Fibroblast of skin of abdomen (primary cell): ENCODE measurements at places on chromosomes 16 and 17.

DNA sequence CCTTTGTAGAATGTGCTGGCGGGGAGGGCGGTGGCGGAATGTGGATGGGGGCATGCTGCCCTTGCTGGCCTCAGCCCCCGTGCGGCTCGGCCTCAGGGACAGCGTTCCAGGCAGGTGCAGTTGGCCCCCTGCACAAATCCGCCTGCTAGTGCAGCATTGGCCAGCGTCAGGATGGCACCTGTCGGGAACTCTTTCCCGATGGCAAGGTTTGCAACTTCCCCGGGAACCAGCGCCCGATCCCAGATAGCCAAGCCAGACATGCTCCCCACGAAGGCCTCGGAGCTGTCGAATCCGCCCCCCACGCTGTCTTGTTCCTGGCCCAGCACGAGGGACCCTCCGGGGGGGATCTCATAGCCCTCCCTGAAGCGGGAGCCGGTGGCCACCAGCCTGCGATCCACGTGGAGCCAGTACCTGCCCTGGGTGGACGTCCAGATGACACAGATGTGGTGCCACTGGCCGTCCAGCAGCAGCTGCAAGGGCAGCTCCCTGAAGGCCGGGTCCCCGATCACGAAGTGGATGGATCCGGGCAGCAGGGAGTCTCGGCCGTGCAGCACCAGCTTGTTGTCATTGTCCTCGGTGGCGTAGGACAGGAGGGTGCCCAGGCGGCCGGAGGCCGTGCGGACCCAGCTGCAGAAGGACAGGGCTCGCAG, 2.8 kb downstream of the PTX4 start:
- DNase-seq = no peak

DNA sequence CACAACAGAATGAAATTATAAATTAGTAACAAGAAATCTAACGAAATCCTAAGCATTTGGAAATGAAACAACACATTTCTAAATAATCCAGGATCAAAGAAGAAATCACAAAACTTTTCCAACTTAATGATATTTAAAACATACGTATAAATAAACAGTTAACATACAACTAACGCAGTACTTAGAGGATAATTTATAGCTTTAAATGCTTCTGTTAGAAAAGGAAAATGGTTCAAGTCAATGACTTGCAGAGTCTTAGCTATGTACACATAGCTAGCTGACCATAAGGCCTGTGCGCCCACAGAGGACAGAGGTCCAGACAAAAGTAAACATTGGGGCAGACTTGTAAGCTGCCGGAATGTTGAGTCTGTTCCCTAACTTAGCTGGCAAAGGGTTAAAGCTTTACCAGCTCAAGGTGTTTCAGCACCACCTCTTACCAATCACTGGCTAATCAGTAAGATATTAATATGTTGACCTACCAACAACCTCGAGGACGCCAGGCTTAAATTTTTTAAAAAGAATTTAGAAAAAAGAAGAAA, 84.6 kb downstream of the PARN start:
- no peak for DNase-seq

DNA sequence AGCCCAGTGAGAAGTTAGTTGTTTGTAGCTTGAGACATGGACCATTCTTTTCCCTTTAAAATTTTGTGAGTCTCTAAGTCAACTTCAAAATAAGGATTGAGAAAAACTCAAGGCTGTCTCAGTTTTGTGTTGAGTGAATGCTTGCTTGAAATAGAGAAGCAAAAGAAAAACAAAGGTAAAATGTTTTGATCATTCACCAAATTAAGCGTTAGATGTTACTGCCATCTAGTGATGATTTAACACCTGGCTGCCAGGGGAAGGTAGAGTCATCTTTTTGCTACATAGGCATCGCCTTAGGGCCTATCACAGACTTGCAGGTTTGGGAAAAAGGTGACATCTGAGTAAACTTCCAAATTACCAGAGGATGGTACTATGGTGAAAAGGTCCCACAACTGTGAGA, 74.4 kb downstream of the PCTP start:
- DNase-seq = no peak

GRCh38 chr17:7857713-7858521, at the start of gene CYB5D1:
CYB5D1 (plus strand) TSS chr17:7858003; CDS start chr17:7858135, 132 bp downstream.
- peak; percentile 94 for DNase-seq

DNA sequence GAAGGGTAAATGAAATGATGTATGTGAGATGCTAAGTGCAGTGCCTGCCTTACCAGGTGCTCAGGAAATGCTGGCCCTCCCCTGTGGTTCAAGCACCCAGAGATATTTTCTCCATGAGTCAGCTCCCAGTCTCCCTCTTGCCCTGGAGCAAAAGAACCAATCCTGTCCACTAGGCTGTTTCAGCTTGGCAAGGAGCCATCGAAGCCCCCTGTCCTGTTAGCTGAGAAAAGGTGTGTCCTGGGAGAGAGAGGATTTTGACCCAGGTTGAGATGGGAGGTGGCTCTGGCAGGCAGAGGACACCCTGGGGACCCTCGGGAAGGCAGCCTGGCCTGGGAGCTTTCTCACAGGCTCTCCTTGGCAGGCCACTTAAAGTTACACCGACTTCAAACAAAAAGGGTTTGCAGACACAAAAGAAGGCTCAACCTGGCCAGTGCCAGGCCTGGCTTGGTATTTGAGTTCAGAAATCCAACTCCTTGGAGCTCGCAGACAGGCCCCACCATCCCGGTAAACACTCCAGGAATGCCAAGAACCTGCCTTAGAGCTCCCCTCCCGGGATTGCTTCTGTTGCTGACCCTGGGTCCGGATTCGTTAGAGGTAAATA, 29.6 kb downstream of the NTN1 start:
- DNase-seq = peak; percentile 9

GRCh38 chr16:50153596-50154419, 702 bp downstream of the TENT4B start:
- no peak for DNase-seq

- DNase-seq = no peak
These were observed 78.3 kb upstream of the LHX1 start for GRCh38 chr17:36859003-36859300.

DNA sequence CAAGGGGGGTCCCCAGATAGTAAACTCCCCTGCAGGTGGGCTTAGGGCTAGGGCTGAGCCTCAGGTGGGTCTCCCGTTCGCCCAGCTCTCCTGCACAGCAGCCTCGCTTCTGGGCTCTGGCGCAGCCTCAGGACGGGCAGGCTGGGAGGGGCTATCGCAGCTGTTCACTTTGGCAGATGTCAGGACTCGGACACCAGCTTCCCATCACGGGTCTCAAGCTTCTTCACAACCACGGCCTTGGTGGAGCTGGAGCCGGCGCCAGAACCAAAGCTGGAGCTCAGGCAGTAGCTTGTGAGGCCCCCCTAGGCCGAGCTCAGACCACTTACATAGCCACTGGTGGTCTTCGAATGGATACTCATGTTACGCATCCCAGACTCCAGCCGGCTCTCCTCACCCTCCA, 26.0 kb downstream of the CLEC3A start:
- DNase-seq = no peak

DNA sequence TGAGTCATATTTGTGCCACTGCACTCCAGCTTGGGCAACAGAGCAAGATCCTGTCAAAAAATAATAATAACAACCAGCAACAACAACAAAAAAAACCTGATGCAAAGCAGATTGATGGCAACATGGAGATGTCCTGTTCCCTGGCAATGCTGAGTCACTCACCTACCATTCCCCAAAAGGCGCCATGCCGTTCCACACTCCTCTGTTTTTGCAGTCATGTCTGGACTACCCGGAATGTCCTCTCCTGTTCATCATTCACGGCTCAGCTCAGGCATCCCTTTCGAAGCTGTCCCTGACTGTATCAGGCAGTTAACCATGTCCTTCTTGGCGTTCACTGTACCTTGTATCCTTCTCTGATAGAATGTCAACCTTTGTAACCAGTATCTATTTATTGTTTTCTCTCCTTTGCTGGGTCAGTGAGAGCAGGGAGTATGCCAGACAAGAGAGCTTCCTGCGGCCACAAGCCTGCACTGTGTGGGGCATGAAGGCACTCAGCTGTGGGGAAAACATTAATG, 147.7 kb downstream of the ABCC12 start:
- DNase-seq = no peak

- DNase-seq = peak; percentile 31
These were observed 11.4 kb downstream of the DYNC1LI2 start for GRCh38 chr16:66740010-66740409.

DNA sequence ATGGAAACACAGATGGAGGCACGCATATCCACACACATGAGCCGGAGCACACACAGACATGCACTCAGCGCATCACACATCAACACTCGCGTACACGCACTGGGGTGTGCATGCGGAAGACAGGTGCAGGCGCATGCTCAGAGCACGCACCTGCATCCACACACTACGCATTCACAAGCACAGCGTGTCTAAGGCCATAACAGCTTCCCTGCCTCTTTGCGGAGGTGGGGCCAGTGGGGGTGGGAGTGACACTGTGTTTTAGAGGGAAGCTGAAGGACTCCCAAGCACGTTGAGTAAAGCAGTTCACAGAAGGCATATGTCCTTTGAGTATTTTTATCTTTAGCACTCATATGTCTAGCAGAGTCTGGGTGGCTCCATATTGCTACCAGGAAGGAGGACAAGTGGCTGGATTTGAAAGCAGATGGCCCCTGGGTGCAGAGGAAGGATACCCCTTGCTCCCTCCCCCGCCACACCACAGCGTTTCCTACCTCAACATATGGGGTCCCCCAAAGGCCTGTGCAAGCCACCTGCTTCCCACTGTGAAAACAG, 68.6 kb upstream of the TOB1 start:
- no peak for DNase-seq

DNA sequence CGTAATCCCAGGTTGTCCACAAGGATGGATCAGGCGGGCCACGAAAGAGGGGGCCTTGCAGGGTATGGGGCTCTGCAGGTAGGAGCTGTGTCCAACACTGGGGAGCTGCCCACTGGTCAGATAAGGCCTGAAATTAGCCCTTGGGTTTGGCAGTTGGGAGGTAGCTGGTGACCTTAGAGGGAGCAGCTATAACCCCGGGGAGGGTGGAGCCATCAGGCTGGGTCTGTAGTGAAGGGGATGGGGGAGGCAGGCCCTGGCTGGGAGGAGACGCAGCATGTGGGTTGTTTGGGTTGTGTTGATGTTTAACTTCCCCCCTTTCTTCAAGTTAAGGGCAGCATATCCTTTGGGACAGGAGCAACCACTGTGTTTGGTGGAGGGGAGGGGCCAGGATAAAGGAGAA, 5.9 kb downstream of the MLLT6 start:
- no peak for DNase-seq

- peak; percentile 87 for DNase-seq
These were observed 88.2 kb downstream of the NOG start for GRCh38 chr17:56681561-56682266.

GRCh38 chr17:74194682-74195081, 8.8 kb upstream of the RPL38 start:
- no peak for DNase-seq

GRCh38 chr16:24288516-24288915, 32.4 kb downstream of the CACNG3 start:
- no peak for DNase-seq

DNA sequence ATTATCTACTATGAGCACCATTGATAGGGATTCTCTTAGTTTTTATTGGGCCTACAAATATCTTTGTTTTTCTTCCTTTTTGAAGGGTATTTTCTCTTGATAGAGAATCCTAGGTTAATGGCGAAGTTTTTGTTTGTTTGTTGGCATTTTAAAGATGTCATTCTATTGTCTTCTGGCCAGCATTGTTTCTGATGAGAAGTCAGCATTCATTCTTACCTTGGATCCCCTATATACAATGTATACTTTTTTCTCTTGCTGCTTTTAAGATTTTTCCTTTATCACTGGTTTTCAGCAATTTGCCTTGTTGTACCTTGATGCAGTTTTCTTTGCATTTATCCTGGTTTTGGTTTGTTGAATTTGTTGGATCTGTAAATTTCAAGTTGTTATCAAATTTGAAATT, 130.1 kb downstream of the TOX3 start:
- no peak for DNase-seq

DNA sequence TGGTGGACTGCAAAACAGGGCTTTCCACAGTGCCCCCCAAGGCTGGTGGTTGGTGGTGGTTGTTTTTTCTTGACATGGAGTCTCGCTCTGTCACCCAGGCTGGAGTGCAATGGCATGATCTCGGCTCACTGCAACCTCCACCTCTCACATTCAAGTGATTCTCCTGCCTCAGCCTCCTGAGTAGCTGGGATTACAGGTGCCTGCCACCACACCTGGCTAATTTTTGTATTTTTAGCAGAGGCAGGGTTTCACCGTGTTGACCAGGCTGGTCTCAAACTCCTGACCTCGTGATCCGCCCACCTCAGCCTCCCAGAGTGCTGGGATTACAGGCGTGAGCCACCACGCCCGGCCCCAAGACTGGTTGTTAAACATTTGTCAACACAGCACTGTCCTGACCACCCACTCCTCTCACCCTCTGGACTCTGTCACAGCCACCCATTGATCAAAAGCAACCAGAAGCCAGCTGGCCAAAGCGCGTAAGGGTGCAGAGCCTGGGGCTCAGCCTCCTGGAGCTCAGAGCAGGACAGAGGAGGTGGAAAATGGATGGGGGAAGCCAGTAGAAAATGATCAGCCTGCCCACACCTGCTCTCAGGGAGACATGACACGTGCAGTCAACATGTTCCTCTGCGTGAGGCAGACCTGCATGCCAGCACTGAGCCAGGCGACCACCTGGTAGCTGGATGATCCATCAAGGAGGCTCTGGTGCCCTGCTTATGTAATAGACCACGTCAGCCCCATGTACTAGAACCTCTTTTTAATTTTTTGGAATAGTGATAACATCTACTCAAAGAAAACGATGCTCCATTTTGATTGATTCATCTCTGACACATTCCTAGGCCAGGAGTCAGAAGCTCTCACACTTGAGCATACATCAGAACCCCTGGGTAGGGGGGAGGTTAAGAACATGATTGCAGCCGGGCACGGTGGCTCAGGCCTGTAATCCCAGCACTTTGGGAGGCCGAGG, 14.8 kb upstream of the OSGIN1 start:
- peak; percentile 25 for DNase-seq

GRCh38 chr16:66910175-66910940, 8.3 kb downstream of the CDH16 start:
- DNase-seq = no peak
